Activated gamma-delta T cell treated with Interleukin-2 at 50 U/mL for 16 hours (primary cell): ENCODE measurements at places on chromosomes 3 and 15.

DNA sequence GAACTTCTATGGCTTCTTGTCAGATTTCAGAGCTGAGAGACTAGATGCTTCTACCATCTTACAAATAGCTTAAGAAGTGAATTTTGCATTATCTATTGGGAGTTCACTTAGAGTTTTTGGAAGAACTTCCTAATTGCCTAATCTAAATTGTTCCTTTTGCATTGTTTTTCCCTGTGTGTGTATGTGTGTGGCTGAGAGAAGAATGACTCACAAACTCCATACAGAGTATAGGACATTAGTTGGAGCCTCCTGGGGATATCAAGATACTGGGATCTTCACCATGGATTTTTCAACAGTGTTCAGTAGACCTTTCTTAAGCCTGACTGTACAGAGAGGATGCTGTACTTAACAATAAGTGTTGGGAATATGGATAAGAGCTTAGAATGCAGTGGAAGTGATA lies 10.9 kb downstream of the TLNRD1 start:
- DNase-seq: no peak

- DNase-seq: peak; percentile 40
Measured at GRCh38 chr15:28885630-28886430, at the start of gene APBA2. APBA2 (plus strand) TSS chr15:28885974; CDS start chr15:29053885, 167,911 bp downstream.

DNA sequence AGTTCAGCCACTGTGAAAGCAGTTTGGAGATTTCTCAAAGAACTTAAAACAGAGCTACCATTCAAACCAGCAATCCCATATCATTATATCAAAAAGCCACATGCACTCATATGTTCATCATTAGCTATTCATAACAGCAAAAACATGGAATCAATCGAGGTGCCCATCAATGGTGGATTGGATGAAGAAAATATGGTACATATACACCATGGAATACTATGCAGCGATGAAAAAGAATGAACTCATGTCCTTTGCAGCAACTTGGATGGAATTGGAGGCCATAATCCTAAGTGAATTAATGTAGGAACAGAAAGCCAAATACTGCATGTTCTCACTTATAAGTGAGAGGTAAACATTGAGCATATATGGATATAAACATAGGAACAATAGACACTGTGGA lies 32.1 kb downstream of the IMPG2 start:
- DNase-seq: no peak

GRCh38 chr3:14284694-14285547 lies 106.3 kb downstream of the LSM3 start:
- DNase-seq: no peak

DNA sequence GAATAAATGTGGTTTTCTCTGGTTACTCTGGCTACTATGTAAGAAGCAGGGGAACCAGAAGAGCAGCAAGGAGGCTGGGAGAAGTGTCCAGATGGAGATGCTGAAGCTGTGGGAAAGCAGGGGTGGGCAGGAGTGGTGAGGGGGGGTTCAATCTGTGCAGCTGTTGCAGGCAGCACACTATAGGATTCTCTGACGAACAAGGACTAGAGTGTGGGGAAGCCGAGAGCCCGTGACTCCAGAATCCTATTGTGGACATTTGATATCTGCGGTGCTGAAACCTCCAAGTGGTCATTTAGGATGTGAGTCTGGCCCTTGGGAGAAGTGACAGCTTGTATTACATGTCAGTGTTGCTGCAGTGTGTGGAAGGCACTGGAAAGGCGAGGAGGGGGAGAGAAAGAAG lies 60.5 kb downstream of the GABRB3 start:
- DNase-seq: no peak

GRCh38 chr3:83524901-83525300 lies 1433.9 kb upstream of the CADM2 start:
- no peak for DNase-seq

GRCh38 chr3:141077631-141078030 lies 26.5 kb downstream of the SPSB4 start:
- no peak for DNase-seq
